ENCODE measurements at places on chromosomes 4 and X.
A peak's percentile ranks its signal among the peaks of the same experiment; 100 is the strongest.

- no peak for DNase-seq
These were observed 655.7 kb upstream of the INTU start for GRCh38 chr4:126976850-126977632.

DNA sequence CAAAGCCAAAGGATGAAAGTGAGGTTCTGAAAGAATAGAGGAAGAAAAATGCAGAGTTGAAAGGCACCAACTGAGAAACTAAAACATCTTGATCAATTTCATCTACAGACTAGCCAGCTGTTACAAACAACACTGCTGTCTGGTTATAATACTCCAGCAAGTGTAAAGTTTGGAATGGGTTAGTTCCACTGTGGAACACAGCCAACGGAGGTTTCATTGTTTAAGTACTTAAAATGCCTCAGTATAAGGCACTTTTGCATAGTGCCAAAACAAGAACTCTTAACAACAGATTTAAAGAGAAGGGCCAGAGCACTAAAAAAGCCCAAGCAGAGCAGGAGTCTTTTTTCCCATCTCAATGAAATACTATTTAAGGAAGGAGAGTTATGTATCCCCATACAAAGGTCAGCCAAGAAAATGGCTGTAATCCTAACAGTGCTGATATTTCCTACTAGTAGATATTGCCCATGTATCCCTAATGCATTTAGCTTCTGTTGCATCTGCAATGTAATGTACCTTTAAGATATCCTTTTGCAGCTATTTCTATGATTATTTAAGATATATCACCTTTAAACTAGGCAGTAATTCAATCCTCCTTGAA is 16.5 kb downstream of the ACSL4 start:
- no peak for DNase-seq

- peak; percentile 65 for DNase-seq
These were observed at the start of gene NALF2 for GRCh38 chrX:69503782-69504625. NALF2 (plus strand) TSS chrX:69504326; CDS start chrX:69505283, 957 bp downstream.

DNA sequence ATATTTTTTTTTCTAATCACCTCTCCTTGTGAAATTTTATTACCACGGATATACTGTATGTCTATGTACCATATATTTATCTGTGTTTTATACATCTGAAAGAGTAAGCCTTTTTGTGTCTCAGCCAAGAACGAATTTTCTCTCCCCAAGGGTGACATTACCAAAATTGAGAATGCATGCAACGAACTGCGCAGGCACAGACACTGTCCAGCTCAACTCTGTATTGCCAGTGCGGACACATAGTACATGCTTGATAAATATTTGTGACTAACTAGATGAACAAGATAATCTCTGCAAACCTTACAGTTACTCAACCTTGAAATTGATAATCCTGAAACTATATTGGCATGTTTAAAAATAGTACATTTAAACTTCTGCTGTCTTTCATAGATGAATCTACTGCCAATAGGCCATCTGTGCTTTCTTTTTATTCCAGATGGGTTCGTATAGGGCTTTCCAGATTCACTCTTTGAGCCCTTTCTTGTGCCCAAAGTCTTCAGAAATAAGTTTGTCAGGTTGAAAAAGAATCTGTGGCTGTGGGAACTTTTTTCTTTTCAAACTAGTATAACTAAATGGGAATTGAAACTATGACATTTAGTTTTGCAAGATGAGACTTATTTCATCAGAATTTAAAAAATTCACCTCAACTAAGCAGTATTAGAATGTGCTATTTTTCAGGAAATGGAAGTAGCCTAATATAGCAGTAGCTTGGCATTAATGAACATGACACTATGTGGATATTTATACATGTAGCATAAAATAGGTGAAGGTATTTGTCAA is 38.9 kb downstream of the DTHD1 start:
- DNase-seq: no peak

GRCh38 chrX:19810802-19811201 is 76.6 kb downstream of the SH3KBP1 start:
- DNase-seq: peak; percentile 16
